T-cell (primary cell): ENCODE measurements at places on chromosomes 3 and 15. TPM values are rescaled to one million over a fixed set of nuclear protein-coding genes. Genes with fewer than 3 reads are reported as not detected.

GRCh38 chr15:50149090-50149489 lies 30.1 kb upstream of the ATP8B4 start:
- DNase-seq = no peak
- H3K27me3 ChIP-seq = no peaks in the 10 kb centered on the region
- no peaks in the 10 kb centered on the region for H3K36me3 ChIP-seq
- H3K4me3 ChIP-seq = no peak overlapping the region
- no peak overlapping the region for H3K27ac ChIP-seq

DNA sequence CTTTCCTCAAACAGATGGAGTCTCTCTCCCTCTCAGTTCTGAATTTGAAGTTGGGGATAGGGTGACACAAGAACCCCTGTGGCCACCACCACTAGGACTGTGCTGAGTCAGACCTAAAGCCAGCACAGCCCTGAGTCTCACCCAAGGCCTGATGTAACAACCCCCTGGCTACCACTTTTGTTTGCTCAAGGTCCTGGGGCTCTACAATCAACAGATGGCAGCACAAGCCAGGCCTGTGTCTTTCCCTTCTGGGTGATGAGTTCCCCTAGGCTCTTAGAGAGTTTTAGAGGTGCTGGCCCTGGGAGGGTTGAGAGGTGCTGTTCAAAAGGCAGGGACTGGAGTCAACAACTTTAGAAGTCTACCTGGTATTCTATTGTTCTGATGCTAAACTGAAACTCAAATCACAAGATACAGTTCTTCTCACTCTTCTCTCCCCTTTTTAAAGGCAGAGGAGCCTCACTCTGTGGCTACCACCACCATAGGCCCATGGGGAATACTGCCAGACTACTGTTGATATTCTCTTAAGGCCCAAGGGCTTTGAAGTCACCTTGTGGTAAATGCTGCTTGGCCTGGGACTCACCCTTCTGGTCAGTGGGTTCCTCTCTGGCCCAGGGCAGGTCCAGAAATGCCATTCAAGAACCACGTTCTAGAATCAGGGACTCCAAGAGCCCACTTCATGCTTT lies 6.5 kb downstream of the OR5K4 start:
- no peak overlapping the region for H3K4me3 ChIP-seq
- DNase-seq = no peak
- no peaks in the 10 kb centered on the region for H3K27me3 ChIP-seq
- no peaks in the 10 kb centered on the region for H3K4me1 ChIP-seq
- H3K36me3 ChIP-seq = no peaks in the 10 kb centered on the region
- no peak overlapping the region for H3K27ac ChIP-seq

DNA sequence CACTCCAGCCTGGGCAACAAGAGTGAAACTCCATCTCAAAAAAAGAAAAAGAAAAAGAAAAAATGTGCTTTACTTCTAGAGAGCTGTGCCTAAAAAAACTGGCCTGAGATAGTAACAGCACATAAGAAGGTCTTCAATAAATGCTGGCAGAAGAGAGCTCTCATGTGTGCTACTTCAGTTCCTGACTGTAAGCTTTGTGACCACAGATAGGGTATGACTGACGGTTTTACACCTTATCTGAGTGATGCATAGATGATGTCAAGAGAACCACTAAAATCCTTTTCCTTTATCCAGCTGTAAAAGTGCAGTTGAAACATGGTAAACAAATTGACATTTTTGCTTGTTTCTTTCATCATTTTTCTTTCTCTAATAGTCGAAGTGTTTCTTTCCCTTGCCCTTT lies 127.9 kb downstream of the C3orf70 start:
- H3K36me3 ChIP-seq = peaks cover 29% of the 10 kb centered on the region
- no peak for DNase-seq
- no peaks in the 10 kb centered on the region for H3K27me3 ChIP-seq
- H3K4me1 ChIP-seq = no peaks in the 10 kb centered on the region

- no peak overlapping the region for H3K4me3 ChIP-seq
- peaks cover 6% of the 10 kb centered on the region for H3K4me1 ChIP-seq
- no peaks in the 10 kb centered on the region for H3K27me3 ChIP-seq
- no peak for DNase-seq
- H3K27ac ChIP-seq = no peak overlapping the region
Measured at GRCh38 chr3:43281020-43281419, 5.3 kb upstream of the SNRK start.

GRCh38 chr3:105399611-105400010 lies 32.9 kb downstream of the ALCAM start:
- H3K36me3 ChIP-seq = no peaks in the 10 kb centered on the region
- H3K27me3 ChIP-seq = no peaks in the 10 kb centered on the region
- no peak overlapping the region for H3K27ac ChIP-seq
- DNase-seq = no peak

The TP63 gene
- total RNA-seq = 0.51 TPM
